Stimulated activated CD8-positive, alpha-beta memory T cell treated with anti-CD3 and anti-CD28 coated beads, Interleukin-15, amount 100 ng/mL, for 24 hours (primary cell): ENCODE measurements at places on chromosomes 7 and 10.

DNA sequence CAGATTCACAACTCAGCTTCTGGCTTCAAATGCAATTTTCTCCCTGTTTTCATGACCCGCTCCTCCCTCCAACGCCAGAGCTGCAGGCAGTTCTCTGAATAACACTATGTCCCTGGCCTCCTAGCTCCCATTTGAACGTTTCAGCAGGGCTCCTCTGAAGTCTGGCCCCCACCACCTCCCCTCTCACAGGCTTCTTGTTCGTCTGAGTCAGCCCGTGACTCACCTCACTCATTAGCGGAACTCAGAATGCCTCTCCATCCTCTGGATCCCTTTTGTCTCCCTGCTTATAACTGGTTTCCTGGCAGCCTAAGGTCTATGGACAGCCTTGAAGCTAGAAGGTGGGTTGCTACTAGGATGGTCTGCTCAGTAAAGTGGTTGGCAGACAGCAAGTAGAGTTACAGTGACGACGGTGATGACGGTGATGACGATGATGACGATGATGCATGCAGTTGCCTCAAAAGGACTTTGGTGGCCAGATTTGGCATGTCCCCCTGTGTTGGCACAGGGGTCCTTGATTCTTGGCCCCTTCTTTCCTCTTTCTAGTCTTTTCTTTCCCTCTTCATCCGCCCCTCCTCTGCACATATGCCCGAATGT is 83.3 kb upstream of the MKLN1 start:
- DNase-seq, result no peak

GRCh38 chr10:44478876-44479705 is 94.2 kb upstream of the CXCL12 start:
- DNase-seq, result no peak

DNA sequence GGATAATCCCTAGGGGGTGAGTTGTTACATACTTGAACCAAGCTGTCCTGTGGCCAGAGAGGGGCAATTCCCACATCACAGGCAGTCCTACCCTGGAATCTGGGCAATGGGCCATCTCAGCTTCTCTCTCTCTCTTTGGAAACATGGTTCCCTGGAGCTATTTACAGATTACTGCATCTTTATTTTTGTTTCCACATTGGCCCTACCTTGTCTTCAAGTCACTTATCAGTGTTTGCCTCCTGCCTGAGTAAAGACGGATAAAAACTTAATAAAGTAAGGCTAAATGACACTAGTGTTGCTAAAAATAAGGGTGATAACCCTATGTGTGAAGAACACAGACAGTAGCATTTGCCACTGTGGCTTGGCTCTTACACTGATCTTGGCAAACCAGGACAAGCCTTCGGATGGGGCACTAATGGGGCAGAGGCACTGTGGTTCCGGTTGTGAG is 228.2 kb downstream of the GFRA1 start:
- no peak for DNase-seq

- no peak for DNase-seq
These were observed 103.3 kb upstream of the DIP2C start for GRCh38 chr10:792792-793100.

- no peak for DNase-seq
These were observed 103.8 kb upstream of the AHR start for GRCh38 chr7:17194656-17195055.

DNA sequence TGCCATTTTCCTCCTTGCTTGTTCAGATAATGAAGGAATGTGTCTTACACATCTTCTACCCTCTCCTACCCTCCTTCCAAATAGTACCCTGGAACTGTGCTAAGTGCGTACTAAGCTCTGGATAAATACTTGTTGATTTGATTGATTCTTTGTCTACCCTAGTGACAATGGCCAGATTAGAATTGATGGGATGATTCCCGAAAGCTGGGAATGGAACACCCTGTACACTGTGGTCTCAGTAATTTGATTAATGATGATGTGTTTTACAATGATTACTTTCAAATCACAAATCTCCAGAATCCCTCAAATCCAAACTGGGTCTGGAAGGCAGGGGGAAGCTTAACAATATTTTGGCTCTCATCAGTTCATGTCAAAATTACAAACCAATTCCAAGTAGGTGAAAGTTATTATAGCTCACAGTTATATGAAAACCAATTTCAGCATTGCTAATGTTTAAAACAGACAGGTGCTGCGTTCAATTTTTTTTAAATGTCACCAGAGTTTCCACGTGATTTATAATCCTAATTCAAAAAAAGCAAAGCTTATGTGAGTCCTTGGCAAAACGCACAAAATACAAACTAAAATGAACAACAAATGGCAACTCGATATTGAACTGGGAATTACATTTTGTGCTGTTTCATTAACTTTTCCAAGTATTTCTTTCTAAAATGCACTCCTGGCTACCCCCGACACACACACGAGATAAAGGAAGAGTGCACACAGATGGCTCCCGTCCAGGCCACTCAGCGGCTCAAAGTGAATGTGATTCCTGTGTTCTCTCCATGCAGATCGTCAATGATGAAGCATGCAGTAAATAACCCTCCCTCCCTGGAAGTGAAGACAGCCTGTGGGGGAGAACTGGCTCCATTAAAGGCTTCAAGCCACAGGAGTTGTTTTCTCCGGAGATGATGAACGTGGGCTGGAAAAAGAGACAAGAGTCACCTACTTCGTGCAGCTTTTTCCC is 21.7 kb upstream of the ADRB1 start:
- no peak for DNase-seq

DNA sequence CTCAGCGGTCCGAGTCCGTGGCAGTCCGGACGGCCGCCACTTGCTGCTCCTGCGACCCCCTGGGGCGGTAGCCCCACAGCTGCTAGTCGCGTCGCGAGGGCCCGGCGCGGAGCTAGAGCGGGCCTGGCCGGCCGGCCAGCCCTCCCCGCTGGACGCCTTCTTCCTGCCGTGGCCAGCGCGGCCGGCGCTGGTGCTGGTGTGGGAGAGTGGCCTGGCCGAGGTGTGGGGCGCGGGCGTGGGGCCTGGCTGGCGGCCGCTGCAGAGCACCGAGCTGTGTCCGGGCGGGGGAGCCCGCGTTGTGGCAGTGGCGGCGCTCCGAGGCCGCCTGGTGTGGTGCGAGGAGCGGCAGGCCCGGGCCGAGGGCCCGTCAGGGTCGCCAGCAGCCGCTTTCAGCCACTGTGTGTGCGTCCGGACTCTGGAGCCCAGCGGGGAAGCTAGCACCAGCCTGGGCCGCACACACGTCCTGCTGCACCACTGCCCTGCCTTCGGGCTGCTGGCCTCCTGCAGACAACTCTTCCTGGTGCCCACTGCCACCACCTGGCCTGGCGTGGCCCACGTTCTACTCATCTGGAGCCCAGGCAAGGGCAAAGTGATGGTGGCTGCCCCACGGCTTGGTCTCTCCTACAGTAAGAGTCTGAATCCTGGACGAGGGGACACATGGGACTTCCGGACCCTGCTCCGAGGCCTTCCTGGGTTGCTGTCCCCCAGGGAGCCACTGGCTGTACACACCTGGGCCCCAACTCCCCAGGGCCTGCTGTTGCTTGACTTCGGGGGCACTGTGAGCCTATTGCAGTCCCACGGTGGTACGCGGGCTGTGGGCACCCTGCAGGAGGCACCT is 631 bp downstream of the HPS6 start:
- no peak for DNase-seq

- DNase-seq, result no peak
These were observed 34.0 kb downstream of the GNA12 start for GRCh38 chr7:2809903-2810625.

- DNase-seq, result no peak
These were observed 22.0 kb downstream of the SLC16A9 start for GRCh38 chr10:59687657-59688056.

GRCh38 chr10:37960591-37961137 is 15.8 kb downstream of the ZNF25 start:
- DNase-seq, result no peak

- no peak for DNase-seq
These were observed 48.5 kb upstream of the OSBPL3 start for GRCh38 chr7:25028370-25029021.

GRCh38 chr10:97519342-97519741 is 20.6 kb downstream of the UBTD1 start:
- DNase-seq, result no peak

- no peak for DNase-seq
These were observed 16.2 kb downstream of the AGK start for GRCh38 chr7:141567432-141567831.

DNA sequence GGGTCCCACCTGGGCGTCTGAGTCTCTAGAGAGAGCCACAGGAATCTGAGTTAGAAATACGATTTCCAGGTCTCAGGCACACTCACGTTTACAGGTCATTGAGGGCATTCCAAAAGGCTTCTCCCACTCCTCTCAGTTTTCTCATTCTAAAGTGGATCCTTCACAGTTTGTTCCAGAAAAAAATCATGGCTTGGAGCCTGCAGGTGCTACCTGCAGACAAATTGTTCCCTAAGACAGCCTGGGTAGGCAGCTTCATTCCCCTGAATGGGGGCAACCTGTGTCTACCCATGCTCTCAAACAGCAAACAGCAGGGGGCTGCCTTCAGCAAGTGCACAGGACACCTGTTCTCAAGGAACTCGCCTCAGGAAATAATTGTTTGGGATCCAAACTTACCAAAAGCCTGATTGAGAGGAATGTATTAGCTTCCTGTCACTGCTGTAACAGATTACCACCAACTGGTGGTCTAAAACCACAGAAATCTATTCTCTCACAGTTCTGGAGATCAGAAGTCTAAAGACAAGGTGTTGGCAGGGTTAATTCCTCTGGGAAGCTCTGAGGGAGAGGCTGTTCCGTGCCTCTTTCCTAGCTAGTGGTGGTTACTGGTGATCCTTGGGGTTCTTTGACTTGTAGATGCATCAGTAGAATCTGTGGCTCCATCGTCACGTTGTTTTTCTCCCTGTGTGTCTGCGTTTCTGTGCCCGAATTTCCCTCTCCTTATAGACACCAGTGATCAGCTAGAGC is 117.2 kb downstream of the RAB11FIP2 start:
- DNase-seq, result no peak

- no peak for DNase-seq
These were observed 136.8 kb downstream of the GALNT11 start for GRCh38 chr7:152162287-152162686.

- DNase-seq, result no peak
These were observed 229.0 kb downstream of the STK31 start for GRCh38 chr7:23938937-23939552.

DNA sequence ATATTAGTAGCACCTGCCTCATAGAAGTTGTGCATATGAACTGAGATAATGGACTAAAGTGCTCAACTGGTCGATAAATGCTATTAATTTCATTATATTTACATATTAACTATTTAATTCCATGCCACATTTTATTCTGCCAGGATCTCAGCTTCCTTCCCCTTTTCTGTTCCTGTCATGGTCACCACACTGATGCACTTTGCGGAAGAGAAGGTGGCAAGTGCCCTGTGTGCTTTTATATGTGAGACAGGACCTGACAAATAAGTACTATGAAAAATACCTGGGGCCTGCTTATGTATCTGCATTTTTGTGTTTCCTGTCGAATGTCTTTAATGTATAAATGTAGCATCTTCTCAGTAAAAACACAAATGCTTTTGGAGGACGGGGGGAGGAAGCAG is 12.2 kb downstream of the ATP6V0E2 start:
- DNase-seq, result no peak

GRCh38 chr7:105319578-105319977 is 69.1 kb downstream of the SRPK2 start:
- DNase-seq, result no peak

GRCh38 chr7:117308891-117309290 is 14.0 kb downstream of the WNT2 start:
- DNase-seq, result no peak
